DMS79 treated with DMSO at 0.1 percent for 48 hours (cell line): ENCODE measurements at places on chromosomes 2 and 18.
A peak's percentile ranks its signal among the peaks of the same experiment; 100 is the strongest.

DNA sequence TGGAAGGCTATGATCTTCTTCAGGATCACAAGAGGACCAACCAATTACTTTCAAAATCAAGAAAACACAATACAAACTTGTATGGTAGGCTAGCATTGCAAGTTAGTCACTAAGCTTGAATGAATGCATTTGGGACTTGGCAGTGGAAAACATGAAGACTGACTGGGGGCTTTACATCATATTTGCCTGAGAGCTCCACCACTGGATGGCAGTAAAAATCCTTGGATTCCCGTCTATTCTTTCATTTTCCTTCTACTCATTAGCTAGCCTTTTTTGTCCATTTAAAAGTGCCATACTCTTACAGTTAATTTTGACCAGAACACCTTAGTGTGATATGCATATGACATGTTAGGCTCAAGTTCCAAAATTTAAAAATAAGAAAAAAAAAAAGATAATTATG is 63.5 kb upstream of the RASGRP3 start:
- no peak for DNase-seq

DNA sequence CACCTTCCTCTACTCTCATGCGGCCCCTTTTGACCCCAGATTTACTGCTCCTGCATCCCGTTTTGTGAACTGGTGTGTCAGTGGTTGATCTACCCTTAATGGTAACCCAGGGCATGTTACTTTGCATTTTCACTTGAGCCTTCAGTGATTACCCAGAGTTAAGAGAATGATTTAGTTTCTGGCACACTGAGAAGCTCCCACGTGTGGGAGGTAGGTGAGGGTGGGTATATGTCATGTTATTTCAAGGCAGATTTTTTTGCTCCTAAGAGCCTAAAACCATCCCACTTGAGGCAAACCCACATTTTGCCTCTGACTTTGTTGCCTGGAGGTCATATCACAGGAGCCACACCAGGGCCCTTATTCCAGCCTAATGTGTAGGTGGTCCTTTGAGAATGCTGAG is 186.7 kb downstream of the CTIF start:
- DNase-seq: no peak

- no peak for DNase-seq
These were observed 1089.9 kb upstream of the SLC39A10 start for GRCh38 chr2:194566907-194567660.

GRCh38 chr2:239328351-239329191 is 72.2 kb downstream of the HDAC4 start:
- peak; percentile 42 for DNase-seq

DNA sequence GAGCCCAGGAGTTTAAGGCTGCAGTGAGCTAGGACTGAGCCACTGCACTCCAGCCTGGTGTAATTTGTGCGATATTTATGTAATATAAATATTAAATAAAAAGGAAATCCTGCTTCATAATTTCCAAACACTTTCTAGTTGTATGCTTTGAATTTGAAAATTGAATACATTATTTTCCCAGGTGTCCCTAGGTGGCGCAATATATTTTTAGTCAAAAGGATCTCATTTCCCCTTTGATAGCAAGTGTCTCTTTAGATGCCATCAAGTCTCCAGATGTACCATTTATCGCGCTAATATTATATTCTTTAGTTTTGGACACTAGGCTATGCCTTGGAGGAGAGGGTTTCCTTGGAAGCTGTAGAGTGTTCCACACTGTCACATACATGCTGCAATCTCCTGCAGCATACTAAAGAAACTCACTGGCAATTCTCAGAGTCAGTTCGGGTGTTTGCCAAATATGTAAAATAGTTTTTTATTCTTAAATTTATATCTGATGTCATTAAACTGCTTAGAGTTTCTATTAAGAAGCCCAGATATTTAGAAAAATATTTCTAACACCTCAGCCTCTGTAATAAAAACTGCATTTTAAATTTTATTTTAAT is 5.6 kb upstream of the WDR7 start:
- no peak for DNase-seq

- no peak for DNase-seq
These were observed 38.0 kb downstream of the KCTD1 start for GRCh38 chr18:26510337-26510736.

- peak; percentile 75 for DNase-seq
These were observed 119.1 kb downstream of the LRATD1 start for GRCh38 chr2:14751581-14751980.

DNA sequence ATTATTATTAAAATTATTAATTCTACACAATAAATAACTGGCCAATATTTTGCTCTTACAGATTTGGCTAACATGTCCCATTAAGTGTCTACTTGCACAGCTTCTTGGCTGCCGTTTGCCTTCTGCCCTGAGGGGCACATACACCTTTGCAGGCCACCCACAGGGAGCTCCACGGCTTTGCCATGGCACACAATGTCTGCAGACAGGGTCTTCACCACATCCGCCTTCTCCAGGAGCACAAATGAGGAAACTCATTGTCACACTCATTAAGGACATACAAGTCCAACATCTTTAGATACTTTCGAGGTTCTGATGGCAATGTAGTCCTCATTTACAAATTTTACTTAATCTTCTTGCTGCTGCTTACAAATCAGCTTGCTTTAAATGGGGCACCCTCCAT is 45.6 kb downstream of the LONRF2 start:
- DNase-seq: no peak

- peak; percentile 79 for DNase-seq
These were observed 2.1 kb downstream of the BCL2L11 start for GRCh38 chr2:111122631-111123421.

DNA sequence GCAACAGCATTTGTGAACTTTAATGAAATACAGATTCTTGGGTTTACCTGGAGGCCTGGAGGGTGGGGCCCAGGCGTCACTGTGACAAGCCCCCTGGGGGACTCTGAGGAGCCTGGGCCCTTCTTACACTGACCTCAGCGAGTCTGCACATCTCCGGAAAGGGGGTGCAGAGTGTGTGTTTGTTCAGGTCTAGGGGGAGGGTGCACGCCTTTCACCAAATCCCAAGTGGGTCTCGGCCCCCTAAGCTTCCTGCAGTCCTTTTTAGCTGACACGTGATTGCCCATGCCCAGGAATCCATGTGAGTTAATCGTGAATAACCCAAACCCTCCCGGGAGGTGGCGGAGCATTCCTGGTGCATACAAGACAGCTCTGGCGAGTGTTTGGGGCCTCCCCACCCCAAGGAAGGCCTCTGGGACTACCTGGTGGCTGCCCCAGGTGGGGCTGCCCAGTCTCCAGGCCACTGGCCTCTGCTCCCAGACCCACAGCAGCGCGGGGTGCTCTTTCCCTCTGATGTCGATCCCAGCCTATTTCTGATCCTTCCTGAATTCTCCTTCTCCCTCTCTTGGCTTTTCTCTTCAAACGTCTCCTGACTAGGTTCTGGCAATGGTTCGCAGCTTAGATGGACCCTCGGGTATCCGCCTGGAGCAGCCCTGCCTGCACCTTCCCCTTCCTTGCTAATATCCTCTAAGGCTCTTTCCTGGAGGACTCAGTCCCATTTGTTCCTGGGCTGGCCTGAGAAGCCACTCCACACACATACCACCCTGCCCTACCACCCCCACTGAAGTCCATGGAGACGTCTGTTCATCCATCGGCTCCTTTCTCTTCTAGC is 10.0 kb downstream of the NGEF start:
- DNase-seq: no peak

GRCh38 chr2:20823917-20824316 is 1.0 kb upstream of the LDAH start:
- DNase-seq: no peak

DNA sequence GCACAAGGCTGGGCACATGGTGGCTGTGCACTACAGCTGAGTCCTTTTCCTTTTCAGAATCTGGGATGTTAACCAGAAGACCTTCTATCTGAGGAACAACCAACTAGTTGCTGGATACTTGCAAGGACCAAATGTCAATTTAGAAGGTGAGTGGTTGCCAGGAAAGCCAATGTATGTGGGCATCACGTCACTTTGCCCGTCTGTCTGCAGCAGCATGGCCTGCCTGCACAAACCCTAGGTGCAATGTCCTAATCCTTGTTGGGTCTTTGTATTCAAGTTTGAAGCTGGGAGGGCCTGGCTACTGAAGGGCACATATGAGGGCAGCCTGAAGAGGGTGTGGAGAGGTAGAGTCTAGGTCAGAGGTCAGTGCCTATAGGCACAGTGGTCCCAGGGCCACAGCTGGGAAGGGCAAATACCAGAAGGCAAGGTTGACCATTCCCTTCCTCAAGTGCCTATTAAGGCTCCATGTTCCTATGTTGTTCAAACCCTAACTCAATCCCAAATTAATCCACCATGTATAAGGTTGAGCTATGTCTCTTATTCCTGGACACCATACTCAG is 2.2 kb downstream of the IL1RN start:
- DNase-seq: no peak

- no peak for DNase-seq
These were observed 64.5 kb downstream of the LRRTM4 start for GRCh38 chr2:77457665-77458064.

- peak; percentile 82 for DNase-seq
These were observed 80.8 kb downstream of the KIF5C start for GRCh38 chr2:148955798-148956197.

- DNase-seq: no peak
These were observed 998.0 kb upstream of the CDH2 start for GRCh38 chr18:29174891-29175290.

DNA sequence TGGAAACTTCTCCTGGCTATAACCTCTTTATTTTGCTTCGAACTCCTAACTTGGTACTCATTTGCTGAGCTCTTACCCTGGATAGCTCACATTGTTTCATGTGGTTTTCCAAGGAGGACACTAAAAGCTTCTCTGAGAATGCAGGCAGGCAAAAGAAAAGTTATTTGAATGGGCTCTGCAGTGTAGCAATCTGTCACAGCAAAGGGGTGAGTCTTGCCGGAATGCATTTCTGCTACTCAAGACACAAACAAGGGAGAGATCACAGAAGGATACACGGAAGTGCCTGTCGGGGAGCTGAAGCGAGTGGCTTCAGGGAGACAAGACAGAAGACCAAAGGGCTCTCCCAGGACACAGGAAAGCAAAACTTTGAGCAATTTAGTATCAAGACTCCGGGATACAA is 265.4 kb downstream of the SS18 start:
- no peak for DNase-seq

DNA sequence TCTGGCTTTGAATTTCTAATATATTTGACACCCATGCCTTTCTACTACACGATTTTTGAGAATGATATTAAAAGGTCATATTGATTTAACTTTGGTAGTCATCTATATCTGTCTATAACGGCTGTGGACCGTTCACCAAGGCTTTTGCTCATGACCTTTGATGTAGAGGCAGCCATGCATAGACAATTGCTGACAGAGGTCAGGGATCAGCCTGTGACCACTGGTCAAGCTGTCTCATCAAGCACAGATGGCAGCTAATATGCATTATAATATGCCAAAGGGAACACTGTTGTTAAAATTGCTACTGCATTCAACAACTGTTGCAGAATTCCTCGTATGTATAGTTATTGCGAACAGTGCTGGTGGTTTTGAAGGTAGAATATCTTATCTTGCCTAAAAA is 323.9 kb upstream of the DSEL start:
- no peak for DNase-seq

DNA sequence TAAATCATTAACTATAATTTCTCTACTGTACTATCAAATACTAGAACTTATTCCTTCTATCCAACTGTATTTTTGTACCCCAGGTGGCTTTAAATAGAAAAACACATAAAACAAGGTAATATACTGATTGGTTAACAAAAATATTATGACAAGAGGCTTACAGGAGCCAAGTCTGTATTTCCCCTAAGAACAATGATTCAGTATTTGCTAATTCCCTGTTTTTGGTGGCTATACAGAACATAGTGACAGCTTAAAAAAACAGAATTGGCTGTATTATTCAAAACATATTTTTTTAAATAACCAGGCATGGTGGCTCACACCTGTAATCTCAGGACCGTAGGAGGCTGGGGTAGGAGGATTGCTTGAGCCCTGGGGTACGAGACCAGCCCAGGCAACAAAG is 16.3 kb downstream of the RTN4 start:
- no peak for DNase-seq

DNA sequence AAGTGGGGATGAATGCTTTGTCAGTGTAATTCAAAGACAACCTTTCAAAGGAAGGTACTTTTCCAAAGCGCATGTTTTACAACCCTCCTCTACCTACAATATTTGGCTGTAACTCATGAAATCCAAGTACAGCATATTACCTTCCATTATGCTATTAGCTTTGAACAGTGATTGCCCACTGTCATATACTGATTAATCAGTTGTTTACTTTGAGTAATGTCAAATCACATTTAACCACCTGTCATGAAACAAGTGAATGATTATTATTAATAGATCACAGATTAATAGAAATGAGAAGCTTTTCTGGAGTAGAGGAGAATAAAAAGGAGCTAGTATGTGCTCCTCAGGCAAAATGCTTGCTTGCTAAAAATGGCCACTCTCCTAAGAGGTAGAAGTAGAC is 150.5 kb upstream of the SMAD7 start:
- no peak for DNase-seq

DNA sequence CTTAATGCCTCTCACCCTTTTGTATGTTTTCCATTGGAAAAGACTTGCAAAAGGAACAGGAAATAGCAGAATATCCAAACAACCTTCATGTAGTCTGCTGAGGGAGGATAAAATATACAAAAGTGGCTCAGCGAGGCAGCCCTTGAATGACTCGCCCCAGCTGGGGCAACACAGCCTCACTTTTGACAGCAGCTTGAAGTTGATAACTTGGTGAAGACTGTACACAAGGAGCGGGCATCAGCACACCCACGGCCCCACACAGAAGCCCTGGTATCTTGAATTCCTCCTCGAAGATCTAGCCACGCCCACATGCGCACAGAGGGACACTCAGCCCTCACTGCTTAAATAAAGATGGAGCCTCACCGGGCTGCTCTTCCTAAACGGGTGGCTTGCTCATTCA is 161.0 kb downstream of the IRS1 start:
- no peak for DNase-seq

DNA sequence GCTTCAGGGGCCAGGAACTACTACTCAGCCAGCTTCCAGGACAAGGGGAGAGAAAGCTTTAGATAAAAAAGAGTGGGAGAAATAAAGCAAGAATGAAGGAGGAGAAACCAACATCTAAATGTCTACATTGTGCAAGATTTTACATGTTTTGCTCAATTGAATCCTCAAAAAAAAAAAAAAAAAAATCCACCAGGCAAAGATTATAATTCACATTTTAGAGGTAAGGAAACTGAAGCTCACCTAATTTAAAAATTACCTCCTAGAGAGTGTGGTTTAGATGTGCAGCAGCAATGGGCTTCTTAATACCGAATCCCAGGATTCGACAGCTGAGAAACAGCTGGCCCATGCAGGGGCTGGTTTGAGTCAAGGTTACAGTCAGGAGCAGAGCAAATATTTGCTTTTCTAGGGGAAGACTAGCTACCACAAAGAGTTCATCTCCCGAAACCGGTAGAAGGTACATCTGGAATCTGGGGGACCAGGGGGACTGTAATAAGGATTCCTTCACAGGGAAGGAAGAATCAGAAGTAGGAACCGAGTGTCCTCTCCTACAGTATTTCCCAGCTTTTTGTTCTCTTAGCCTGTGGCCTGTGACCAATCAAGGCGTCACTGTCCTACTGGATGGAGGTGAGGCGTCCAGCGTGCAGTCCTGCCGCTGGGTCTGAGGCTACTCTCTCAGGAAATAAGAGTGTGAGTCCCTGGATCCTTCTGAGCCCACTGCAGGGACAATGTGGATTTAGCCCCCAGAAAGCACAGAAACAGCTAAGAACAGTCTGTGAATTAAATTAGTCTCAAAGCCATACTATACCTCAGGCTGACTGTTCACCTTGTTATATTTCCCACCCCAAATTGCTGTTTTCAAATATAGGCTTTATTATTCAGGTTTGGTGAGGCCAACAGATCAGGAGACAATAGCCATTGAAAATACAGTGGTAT is 42.3 kb downstream of the IL1R2 start:
- DNase-seq: no peak
